OCI-LY7 (cell line): ENCODE measurements at places on chromosomes 7 and 10.

DNA sequence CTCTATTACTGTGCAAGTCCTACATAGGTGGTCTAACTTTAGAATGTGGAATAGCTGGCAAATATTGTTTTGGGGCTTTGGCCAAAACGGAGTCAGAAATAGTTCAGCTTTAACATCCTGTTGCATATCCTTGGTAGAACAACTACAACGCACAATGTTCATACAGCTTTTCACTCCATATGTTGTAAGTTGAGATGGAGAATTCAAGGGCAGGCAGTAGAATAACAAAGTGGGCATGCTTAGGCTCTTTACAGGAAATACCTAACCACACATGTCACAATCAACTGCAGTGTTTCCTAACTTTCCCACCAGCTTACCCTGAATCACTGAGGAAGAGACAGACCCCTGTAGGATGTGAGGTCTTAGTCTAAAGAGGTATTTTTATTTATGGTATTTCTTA lies 122.3 kb downstream of the PPP1R3A start:
- no peak for DNase-seq

GRCh38 chr10:125547010-125547650 lies 135.8 kb downstream of the TEX36 start:
- no peak for DNase-seq

DNA sequence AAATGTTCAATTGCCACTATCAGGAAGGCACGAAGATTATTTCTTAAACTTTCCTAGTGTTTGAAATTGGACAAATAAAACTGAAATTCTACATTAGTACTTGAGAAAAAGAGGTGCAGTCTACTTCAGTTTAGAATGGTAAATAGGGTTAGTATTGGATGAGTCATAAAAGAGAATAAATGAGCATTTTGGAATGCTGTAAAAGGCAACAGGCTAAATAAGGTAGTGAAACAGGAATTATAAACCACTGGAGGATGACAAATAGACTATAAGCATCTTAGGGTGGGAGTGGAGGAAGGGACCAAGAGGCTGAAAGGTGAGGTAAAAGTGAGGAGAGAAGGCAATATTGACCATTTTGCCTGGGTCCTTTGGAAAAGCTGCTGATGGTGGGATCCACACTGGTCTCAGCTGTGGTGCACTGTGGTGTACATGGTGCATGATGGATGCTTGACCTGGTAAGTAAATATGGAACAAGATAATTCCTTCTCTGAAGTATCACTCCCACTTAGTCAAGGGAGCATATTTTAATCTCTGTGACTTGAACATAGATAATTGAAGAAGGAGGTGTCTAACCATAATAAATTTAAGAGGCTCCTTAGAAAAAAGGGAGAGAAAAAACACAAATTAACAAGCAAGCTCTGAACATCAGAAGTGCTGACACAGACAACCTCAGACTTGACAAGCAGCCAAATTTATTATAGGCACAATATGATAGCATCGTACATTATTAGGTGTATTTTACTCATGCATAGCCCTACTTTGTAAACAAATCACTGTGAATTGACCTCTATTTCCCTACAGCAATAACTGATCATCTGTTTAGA lies 76.4 kb upstream of the SCIN start:
- DNase-seq = no peak

GRCh38 chr7:124908259-124908658 lies 21.4 kb downstream of the POT1 start:
- no peak for DNase-seq

GRCh38 chr7:129368389-129368986 lies 65.7 kb upstream of the STRIP2 start:
- DNase-seq = peak; percentile 10

GRCh38 chr10:86635402-86635801 lies 18.9 kb upstream of the OPN4 start:
- DNase-seq = no peak

DNA sequence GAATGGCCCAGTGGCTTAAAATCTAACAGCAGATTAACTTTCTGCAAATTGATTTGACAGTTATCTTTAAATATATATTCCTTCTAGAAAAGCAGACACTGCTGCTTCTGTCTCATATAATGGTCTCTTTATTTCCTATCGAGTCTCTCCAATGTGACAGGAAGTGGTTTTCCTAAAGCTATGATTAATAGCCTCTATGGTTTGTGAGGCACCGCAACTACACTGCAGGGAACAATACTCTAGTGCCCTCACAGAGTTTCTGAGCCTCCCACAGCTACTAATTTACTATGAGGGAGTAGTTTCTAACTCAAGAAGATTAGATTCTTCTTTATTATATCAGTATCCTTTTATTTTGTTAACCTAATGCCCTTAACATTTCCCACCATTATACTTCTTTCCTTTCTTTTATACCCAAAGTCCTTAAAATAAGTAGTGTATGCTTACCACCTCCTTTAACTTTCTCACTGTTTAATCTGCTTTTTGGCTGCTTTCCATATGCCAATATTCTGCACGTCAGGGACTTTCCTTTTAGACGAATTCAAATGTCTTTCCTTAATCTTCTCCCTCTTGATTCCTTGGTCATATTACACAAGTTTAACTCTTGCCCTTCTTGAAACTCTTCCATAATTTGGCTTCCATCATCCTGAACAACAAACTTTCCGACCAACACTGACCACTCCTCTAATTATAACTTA lies 23.8 kb upstream of the AHR start:
- no peak for DNase-seq

GRCh38 chr7:25557930-25558329 lies 329.6 kb upstream of the NPVF start:
- no peak for DNase-seq
